ENCODE measurements at places on chromosomes 13 and 19.
A peak's percentile ranks its signal among the peaks of the same experiment; 100 is the strongest.

GRCh38 chr13:40428354-40428753 is 238.1 kb downstream of the FOXO1 start:
- DNase-seq: no peak

DNA sequence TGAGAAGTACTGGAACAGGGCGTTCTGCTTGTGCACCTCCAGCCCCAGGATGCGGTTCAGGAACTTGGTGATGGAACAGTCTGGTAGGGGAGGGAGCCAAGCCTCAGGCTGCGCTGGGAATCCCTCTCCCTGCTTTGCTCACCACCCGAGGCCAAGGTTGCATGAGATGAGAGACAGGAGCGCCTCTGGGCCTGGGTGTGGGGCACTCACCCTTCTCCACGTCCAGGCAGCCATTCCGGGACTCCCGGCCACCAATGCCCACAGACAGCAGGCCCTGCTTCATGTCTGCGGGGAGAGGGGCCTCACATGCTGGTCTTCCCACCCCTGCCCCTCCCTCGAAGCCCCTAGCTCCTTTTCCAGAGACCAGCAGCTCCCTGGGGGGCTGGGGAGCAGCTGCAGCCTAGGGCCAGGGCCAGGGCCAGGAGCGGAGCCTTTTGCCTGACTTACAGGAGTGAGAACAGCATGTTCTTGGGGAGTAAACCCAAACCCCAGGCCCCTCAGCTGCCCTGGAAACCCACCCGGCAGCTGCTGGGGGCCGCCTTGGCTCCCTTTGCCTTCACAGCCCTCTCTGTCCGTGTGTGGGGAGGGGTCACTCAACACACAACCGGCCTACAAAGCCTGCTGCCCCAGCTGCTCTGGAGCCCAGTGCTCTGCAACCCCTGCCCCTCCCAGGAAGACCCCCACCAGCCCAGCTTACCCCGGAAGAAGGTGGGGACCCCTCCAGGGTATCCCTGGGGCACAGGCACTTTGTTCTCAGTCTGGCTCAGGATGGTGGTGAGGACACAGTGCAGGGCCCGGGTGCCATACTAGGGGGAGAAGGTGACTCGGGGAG is 7.2 kb downstream of the GPX4 start:
- no peak for DNase-seq

GRCh38 chr13:53150568-53150967 is 122.0 kb downstream of the OLFM4 start:
- DNase-seq: no peak

DNA sequence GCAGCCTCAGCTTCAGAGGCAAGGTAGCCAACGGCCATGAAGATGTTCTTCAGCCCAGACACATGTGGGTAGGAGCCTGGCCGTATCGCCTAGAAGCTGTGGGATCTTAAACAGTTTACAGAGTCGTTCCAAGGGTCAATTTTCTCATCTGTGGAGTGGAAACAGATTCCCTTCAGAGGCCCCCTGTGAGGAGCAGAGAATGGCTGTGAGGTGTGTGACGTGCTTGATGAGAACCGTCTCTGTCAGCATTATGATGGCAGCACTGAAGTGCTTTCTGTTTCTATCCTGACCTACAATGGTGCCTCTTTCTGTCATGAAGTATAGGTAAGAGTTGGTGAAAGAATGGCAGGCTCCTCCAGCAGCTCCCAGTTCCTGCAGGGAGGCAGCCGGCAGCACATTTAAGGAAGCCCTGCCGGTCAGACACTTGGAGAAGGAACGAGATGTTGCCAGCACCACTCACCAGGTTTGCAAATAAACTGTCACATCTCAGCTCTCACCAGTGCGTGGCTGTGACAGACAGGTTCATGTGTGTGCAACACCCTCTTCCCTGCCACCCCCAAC is 277.3 kb downstream of the FOXO1 start:
- no peak for DNase-seq

DNA sequence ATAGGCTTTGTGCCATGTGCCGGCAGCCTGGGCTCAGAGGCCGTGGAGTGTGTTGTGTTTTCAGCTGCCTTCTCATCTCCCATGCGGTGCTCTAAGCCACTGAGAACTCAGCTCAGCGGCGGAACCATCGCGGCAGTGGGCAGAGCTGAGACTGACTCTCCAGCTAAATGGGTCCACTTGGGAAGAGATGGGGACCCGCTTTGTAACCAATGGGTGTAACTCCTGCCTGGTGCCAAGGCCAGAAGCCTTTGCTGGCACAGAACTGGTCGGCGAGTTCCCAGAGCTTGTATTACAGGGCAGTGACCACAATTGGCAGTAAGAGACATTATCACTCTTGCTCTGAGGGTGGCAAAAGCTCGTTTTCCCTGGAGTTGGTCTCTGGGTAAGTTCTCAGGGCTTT is 183.0 kb downstream of the STK24 start:
- DNase-seq: no peak

- DNase-seq: no peak
Observed at GRCh38 chr13:114140906-114141250, 8.5 kb upstream of the RASA3 start.

GRCh38 chr13:77470986-77471385 is 64.5 kb upstream of the SCEL start:
- DNase-seq: no peak

DNA sequence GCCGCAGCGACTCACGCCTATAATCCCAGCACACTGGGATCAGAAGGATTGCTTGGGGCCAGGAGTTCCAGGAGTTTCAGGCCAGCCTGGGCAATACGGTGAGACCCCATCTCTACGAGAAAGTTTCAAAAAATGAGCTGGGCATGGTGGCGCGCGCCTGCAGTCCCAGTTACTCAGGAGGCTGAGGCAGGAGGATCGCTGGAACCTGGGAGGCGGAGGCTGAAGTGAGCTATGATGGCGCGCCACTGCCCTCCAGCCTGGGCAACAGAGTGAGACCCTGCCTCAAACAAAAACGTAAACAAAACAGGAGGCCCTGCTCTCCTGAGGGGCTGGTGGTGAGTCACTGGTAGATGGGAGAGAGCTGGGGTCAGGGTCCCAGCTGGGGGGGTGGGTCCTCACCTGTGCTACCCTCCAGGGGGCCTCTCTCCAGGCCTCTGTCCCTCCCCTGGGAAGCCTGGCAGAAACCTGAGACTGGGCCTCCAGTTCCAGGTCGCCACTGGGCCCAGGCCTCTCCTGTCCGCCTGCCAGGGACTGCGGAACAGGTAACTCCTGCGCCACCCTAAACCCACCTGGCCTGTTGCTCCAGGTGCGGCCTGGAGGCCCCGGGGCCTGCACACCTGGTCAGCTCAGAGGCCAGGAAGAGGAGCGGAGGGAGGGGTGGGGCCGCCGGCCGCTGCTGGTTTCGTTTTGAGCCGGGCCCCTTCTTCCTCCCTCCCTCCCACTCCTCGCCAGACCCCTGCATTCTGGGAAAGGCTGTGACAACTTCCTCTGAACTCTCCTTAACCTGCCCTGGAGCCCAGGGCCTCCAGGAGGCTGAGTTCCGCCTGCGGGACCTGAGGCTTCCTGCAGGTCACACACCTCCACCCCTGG is 17.2 kb upstream of the ZBTB7A start:
- no peak for DNase-seq

DNA sequence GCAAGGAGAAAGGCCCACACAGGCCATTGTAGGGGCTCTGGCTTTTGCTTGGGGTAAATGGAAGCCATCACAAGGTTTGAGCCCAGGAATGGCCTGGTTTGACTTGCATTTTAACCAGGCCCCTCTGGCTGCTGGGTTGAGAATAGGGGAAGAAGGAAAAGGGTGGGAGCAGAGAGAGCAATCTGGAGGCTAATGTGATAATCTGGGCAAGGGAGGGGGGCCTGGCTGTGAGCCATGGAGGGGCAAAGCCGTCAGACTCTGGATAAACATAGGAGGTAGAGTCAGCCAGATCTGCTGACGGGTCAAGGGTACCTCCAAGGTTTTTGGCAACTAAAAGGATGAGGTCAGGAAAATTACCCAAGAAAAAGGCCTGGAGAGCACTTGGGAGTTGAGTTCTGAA is 41.6 kb downstream of the RFX2 start:
- DNase-seq: no peak

DNA sequence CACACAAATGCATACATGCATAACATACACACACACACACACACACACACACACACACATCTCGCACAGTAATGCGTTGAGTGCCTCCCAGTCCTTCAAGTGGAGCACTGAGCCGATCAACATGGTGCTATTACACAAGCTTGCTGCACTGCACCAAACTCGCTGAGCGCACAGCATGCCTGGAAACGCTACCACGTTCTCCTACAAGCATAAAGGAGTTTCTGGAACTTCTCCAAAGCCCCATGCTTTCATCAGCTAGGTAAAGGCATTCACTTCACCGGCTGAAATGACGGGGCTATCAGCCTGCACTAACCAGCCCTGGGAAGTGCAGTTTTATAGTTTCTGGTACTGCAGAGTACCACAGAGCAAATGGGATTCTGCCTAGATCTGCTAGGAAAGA is 92.7 kb downstream of the FGF14 start:
- DNase-seq: no peak

DNA sequence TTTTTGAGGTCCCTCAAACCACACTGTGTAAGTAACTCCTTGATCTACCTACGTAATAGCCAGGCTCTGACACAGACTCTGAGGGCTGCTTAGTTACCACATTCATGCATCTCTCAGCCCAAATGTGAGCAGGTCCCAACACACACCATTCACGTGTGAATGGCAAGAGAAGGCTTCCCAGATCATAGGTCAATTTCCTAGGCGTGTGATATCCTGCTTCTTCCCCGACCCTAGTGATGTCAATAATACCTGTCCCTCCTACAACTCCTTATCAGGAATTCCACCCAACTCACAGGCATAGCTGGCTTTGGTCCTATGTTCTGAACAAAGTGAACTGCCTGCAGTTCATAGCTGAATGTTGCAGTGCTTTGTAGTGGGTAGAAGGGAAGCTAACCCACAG is 334.5 kb downstream of the RFC3 start:
- no peak for DNase-seq

- DNase-seq: no peak
Observed at GRCh38 chr19:41871573-41872383, 5.3 kb upstream of the CD79A start.

DNA sequence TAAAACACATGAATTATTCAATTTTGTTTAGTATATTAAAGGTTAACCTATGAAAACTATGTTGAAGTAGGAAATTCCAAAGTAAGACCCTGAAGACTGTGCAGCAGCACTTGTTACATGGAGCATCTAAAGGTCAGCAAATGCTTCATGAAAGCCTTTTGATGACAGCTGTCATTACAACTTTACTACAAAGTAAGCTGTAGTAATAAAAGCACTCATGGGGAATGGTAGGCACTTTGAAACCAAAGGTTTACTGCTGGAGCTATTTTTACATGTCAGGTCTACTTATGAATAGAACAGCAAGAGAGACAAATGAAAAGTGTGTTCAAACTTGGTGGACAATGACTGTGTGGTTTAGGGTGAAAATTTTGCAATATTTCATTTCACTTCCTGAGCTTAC is 672.5 kb upstream of the PCDH20 start:
- DNase-seq: no peak

DNA sequence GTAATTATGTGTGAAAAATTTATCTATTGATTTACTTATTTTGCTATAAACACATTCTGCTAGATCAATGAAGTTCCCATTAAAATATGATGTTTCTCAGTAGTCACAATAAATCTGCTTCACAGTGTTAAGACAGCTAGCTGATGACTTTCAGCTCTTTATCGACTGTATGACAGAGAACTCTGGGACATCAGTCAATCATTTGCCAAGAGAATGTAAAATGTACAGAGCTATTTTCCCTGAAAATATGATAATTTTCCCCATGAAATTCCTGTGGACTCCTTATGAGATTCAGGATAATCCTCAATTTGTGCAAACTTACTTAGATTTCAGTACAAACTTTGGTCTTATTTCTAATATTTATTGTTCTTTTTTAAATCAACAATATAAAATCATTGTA is 430.5 kb downstream of the SLITRK6 start:
- no peak for DNase-seq

- DNase-seq: peak; percentile 71
Observed at GRCh38 chr19:14418856-14419105, 360 bp downstream of the DDX39A start.

DNA sequence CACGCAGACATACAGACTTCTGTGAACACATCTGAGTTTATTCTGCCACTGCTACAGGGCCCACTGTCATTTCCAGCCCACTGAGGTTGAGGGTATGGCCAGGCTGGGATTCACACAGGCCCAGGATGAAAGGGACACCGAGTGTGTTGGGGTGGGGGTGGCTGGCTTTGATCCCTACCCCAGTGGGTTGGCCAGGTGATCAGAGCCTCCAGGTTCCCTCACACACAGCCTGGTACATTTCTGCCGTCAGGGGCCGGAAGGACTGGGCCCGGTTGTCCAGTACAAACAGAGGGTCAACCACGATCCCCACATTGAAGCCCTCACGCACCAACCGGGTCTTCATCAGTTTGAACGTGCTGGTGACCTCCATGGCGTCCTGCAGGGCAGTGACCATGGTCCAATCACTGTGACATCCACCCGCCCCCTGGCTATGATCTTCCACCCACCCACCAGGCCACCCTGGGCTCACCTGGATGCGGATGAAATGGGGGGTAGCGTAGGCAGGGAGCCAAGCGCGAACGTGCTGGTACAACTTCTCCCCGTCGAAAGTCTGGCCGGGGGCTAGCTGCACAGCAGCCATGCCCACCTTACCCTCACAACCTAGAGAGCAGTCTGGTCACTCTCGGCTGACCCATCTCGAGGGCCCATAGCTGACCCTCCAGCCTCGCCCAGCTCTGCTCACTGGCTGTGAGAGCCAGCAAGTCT is 13.3 kb downstream of the SLC27A5 start:
- no peak for DNase-seq

DNA sequence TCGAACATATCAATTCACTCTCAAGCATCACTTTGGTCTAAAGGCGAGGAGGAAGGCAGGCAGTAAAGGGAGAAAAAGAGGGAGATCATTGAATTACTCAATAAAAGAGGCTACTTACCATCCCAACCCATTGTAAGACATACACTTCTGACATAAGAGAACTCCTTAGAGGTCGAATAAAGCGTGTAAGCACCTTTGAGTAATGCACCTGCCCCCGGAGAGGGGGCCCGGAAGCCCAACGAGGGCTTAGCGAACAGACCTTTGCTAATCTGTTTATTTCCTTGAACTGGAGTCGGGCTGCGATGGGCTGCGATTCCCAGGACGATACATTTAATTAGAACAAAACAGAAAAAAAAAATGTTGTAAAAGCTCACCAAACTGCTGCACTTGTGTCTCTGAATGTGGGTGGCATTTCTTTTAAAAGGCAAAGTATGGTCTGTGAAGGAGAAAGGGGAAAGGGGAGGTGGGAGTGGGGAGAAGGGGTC is 3.0 kb downstream of the ZC3H4 start:
- DNase-seq: no peak

DNA sequence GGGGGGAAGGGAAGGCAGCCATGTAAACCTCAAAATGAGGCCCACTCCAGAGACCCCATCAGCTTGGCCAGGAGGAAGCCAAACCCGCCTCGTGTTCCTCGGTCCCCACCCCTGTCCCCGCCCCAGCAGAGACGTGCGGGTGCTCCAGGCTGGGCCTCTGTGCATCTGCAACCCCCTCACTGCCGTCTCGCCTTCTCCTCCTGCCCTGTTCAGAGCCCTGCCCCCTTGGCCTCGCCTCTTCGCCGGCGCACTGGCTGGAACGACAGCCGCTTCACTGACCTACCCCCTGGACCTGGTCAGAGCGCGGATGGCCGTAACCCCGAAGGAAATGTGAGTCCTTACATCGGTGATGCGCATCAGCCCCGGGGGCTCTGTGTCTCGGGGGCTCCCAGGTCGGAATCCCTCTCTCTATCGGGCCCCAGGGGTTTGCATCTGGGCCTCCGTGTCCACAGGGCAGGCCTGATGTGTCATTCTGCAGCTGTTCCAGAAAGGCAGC is 32.2 kb downstream of the TMEM161A start:
- no peak for DNase-seq

- no peak for DNase-seq
Observed at GRCh38 chr19:44927746-44928145, 13.3 kb downstream of the APOC1 start.

- DNase-seq: no peak
Observed at GRCh38 chr13:113238536-113238935, 29.1 kb downstream of the CUL4A start.

All from stimulated activated CD8-positive, alpha-beta memory T cell treated with anti-CD3 and anti-CD28 coated beads, Interleukin-4, amount 100 ng/mL, for 1 hour (primary cell).